ENCODE measurements at places on chromosomes 1 and 21. TPM values are rescaled to one million over a fixed set of nuclear protein-coding genes. Genes with fewer than 3 reads are reported as not detected.

Gene PLD5
- 2.2 TPM for total RNA-seq

Gene SPRR1A
- not detected for total RNA-seq

Gene CYP4A11
- not detected for total RNA-seq

Gene ALDH4A1
- 11.9 TPM for total RNA-seq

Gene PPIAL4G
- total RNA-seq, result not detected
